Prostate gland (tissue), 2 donors: ENCODE measurements at places on chromosomes 11 and 22. TPM values are rescaled to one million over a fixed set of nuclear protein-coding genes. Genes with fewer than 3 reads are reported as not detected.

TOMT gene
- not detected for total RNA-seq

EEF1G gene
- total RNA-seq = 2,389 TPM

DNA sequence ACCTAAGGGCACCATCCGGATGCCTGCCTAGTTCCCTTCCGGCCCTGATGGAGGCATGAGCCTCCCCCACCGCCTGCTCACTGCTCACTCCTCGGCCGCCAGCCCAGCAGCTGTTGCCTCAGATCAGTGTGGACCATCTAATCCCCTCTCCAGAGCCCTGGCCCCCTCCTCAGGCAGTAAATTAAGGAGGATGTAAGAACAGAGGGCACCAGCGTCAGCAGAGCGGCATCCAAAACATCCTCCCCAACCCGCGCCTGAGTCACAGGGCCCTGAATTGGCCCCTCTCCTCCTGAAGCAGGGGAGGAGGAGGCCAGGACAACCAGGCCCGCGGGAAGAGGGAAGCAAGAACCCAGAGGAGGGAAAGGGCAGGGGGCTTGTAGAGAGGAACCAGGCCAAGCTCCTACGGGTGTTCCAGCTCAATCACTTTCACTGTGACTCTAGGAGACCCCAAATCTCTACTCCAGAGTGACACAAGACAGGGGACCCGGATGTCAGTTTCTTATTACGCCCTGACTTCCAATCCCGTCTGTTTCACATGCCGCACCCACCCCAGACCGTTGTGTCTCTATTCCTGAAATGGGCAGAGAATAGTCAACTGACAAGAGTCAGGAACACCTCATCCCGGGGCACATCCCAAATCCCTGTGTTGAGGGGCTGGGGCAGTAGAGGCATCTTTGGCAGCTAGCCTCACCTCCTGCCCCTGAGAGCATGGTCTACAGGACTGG lies 31.3 kb upstream of the MYOD1 start:
- no peak for DNase-seq

GRCh38 chr11:75478783-75479596 lies 46.0 kb upstream of the KLHL35 start:
- no peak for DNase-seq

- no peak for DNase-seq
These were observed 5.9 kb upstream of the SYCE3 start for GRCh38 chr22:50568626-50569025.

GRCh38 chr11:29781268-29781667 lies 235.6 kb downstream of the KCNA4 start:
- no peak for DNase-seq

PANX3 gene
- not detected for total RNA-seq

GRCh38 chr11:118310271-118310670 lies 5.7 kb downstream of the CD3E start:
- DNase-seq = no peak

DNA sequence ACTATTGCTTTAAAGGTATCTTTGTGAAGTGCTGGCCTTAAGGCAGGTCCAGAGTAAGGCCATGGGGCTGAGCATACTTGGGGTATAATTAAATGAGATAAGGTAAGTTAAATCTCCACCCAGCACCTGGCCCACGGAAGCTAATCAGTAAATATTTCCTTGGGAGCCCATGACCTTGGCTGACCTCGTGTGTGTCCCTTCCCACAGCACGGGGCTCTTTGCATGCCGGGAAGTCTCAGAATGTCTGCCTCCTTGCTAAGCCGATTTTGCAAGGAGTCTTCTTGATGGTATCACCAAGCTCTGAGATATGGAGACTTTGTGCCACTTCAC lies 46.5 kb downstream of the ADM start:
- DNase-seq = no peak

FREY1 gene
- 0.59 TPM for total RNA-seq

- DNase-seq = no peak
These were observed 107.9 kb downstream of the NAT10 start for GRCh38 chr11:34213366-34213765.

LRP4 gene
- total RNA-seq = 10.8 TPM

GRCh38 chr11:8699903-8700302 lies 17.3 kb downstream of the RPL27A start:
- DNase-seq = no peak

DNA sequence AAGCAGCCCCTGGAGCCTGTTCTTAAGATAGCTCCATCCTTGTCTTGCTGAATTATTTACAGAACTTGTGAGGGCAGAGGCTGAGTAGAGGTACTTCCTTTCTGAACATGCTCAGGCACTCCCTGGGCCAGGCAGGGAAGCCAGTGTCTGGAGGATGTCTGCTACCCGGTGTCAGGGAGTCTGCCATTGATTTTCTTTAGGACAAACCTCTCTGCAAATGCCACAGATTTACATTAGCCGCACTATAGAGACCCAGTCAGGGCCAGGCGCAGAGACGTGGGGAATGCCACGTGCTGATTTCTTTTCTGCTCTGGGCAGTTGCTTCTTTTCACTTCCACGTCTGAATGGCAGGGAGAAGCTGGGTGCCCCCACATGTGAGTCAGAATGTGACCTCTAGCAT lies 585.5 kb downstream of the NTM start:
- no peak for DNase-seq

DNA sequence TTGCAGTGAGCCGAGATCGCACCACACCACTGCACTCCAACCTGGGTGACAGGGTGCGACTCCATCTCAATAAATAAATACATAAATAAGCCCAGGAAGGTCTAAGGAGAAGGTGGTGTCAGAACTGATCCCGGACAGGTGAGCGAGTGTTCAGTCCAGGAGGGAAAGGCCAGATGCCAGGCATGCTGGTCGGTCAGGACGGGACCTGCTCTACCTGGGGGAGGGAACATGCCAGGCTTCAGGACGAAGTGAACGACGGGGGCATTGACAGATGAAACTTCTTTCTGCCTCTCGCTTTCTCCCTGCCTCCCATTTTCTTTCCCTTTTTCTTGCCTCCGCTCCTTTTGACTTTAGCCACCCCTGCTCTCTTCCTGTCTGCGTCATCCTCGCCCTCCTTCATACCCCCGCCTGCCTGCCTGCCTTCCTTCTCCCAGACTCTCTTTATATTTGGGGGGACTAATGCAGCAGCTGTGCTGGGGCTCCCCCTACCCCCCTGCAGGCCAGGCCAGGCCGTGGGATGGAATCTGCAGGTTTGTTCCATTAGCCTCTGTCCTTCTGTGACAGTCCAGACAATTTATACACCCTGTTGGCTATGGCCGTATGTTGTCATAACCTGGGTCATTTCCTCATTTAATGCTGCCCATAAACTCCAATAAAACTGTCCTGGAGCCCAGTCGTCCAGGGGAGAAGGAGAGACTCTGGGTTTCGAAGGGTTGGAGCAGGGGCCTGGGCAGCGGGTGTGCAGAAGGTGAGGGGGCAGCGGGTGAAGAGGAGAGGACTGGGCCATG lies 209.2 kb upstream of the TBCEL start:
- no peak for DNase-seq

- no peak for DNase-seq
These were observed 206.3 kb downstream of the DDX10 start for GRCh38 chr11:108871152-108871551.

- no peak for DNase-seq
These were observed 995.1 kb downstream of the BRD1 start for GRCh38 chr22:48832592-48832991.

DNA sequence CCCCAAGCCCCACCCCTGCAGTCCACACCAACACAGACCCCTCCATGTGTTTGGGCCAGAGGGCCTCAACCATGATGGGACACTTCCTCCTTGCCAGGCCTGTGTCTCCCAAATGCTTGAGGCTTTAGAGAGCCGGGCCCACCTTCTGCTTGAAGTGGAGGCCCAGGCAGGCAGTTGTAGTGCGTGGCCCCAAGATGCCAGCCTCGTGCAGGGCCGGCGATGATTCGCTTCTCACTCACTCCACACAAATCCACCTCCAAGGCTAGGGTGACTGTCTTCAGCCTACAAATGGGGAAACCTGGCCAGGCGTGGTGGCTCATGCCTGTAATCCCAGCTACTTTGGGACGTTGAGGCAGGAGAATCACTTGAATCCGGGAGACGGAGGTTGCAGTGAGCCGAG lies 5.7 kb downstream of the PRR5 start:
- DNase-seq = no peak

DNA sequence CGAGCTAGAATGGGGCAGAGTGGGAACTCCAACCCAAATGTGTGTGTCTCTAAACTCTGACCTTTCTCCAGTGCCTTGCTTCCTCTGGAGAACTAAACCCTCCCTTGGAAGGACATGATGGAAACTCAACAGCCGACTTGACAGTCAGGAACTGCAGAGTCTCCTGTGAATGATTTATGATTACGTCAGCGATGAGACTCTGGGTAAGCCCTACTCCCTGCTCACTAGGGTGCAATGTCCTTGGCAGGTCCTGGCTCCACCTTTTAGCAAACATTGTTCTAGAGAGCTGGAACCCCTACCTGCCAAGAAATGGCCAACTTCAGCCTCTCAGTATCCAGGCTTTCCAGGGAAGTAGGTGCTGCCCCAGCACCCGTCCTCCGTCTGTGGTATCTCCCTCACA lies 96.1 kb upstream of the CD82 start:
- DNase-seq = no peak

DNA sequence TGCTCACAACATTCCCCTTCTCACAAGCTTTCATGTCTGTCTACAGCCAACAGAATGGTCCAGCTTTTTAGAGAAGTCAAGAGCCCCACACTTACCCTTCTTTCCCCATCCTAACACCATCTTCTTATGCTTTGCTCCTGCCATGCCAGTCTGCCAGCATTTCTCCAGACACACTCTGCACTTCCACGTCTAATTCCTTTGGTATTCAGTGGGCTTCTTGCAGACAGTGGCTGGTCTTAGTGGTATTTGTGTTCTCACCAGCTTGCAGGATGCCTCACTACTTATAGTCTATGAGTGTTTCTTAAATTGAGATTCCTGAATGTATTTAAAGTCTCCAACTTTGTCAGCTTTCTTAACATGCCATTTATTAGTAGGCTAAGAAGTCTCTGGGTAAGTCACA lies 154.4 kb downstream of the BBOX1 start:
- DNase-seq = no peak

DNA sequence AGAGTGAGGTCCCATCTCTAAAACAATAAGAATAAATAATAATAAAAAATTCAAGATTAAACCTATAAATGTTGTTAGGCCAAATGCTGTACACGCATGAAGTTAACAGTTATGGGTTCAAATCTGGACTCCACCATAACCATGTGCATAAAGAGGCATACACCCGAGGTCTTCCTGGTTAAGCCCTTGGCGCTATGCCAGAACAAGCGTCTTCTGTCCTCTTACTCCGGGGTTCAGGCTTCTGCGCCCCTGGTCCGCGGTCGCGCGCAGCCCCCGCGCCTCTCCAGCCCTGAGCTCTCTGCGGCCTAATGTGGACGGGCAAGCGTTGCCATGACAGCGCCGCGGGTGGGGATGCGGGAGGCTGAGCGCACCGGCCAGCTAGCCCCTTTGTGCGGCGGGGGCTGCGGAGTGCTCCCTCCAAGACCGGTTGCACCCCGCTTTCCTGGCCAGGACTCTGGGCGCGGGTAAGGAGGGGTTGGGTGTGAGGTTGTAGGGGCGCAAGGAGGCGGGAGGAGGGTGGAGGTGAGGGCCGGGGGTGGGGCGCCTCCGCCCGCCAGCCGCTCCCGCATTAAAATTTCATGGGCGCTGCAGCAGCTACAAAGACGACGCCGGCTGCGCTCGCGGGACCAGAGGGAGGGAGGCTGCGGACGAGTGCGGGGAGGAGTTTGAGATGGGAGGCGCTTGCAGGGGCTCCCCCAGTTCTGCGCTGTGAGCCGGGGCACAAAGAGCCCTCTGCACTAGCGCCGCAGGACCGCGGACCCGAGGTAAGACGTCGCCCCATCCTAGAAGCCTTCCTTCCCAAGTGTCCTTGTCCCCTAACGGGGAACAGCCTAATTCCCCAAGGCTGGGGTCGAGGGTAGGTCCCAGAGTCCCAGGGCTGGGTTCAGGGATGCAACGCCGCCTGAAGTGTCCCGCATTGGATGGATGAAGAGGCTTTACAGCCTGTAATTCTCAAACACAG lies at the start of gene MIAT:
Gene MIAT (plus strand): TSS at position 698 of the 961 bp plus-strand sequence.
- no peak for DNase-seq

CCDC157 gene
- total RNA-seq = 28.6 TPM

GRCh38 chr11:63871962-63872799 lies 33.3 kb downstream of the MARK2 start:
- peak; percentile 92 for DNase-seq

NAT10 gene
- 34.7 TPM for total RNA-seq

DNA sequence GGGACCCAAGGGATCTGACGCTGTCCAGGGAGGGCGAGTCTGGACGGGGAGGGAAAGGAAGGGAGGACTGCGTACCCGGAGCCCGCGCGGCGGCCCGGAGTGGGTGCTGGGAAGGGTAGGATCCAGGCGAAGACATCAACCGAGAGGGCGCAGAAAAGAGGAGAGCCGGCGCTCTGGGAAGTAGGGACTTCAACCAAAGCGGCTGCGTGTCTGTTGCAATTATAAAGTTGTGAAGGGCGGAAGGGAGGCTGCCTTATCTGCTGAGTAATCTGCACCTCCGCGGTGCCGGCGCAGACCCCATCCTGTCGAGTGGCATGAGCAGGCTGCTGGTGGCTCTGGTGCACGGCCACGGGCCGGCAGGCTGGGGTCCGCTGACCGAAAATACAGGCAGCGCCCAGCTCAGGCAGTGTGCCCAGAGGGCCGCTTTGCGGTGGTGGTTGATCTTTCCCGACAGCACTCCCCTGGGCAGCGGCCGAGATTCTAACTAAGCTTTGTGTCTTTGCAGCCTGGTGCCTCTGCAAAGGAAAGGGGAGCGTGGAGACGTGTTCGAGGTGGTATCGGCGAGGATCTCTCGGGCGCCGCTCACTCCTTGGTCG lies 978 bp downstream of the C11orf87 start:
- DNase-seq = no peak

IL17REL gene
- total RNA-seq = 0.68 TPM

SAA1 gene
- not detected for total RNA-seq

DNA sequence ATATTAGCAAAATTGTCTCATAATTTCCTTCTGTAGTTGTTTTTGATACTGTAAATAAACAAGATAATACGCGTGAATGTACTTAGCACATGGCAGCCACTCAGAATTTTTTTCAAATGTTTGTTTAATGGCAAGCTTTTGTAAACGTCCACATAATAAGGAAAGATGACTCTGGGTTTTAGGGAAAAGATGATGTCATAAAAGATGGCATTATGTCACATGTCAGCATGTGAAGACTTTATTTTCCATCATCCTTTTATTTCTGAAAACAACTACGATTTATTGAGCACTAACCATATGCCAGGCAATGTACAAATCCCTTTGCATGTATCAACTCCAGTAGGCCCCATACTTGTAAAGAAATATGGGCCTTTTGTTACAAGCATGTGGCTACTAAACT lies 139.9 kb downstream of the C11orf91 start:
- DNase-seq = no peak

DNA sequence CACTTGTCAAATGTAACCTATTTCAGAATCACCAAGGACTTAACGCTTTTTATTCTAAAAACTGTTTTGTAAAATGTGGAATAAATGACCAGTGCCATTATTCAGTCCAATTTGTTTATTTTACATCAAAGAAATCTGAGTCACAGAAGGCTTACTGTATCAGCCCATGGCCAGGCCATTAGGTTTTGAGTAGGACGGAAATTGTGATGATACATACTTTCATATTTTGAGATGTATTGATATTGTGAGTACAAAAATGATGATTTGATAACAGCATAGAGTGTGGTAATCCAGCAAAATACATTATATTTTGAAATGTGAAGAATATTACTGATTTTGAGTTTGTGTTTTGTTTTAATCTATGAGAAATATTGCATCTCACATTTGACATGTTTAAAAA lies 81.1 kb downstream of the PIWIL3 start:
- DNase-seq = no peak

RIBC2 gene
- total RNA-seq = 7.4 TPM
